ENCODE measurements at places on chromosomes 16 and 17. TPM values are rescaled to one million over a fixed set of nuclear protein-coding genes. Genes with fewer than 3 reads are reported as not detected.

Gene SDR42E1
- total RNA-seq = 1.4 TPM

Gene CORO1A
- total RNA-seq = 8.6 TPM

Gene COX4I1
- total RNA-seq = 597 TPM

- no peak for ATAC-seq
These were observed 85.4 kb downstream of the TBC1D16 start for GRCh38 chr17:79950306-79950705.

DNA sequence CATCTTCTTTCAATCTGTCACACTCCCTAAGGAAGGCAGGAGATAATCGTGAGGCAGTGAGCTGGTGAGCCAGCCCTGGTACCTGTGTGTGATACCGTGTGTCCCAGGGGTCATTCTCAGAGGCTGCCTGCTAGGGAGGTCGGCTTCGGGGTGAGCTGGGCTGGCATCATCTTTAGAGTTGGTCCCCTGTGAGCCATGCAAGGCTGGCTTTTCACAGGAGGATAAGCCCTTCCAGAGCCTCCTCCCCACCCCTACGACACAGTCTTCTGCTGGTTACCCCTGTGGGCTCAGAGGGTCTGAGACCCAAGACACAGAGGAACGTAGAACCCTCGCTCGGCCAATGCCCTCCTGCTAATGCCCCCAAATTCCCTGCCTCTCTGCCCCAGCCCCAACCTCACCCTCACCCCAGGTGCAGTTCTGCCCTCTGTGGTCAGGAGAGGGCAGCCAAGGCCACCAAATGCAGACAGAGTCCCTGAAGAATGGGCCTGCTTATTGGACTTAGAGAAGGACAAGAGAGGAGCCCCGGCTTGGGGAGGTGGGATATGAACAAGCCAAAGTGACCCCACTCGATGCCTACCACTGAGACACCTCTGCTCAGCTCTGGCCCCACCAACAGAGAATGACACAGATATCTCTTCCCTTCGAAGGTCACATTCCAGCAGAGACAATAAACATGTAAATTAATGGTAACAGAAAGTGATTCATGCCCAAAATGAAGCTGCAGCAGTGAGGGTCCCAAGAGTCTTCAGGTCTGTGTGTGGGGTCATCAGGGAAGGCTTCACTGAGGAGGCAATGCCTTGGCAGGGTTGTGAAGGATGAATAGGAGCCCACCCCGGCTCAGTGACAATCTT is 80.8 kb upstream of the CCL1 start:
- no peak for ATAC-seq

DNA sequence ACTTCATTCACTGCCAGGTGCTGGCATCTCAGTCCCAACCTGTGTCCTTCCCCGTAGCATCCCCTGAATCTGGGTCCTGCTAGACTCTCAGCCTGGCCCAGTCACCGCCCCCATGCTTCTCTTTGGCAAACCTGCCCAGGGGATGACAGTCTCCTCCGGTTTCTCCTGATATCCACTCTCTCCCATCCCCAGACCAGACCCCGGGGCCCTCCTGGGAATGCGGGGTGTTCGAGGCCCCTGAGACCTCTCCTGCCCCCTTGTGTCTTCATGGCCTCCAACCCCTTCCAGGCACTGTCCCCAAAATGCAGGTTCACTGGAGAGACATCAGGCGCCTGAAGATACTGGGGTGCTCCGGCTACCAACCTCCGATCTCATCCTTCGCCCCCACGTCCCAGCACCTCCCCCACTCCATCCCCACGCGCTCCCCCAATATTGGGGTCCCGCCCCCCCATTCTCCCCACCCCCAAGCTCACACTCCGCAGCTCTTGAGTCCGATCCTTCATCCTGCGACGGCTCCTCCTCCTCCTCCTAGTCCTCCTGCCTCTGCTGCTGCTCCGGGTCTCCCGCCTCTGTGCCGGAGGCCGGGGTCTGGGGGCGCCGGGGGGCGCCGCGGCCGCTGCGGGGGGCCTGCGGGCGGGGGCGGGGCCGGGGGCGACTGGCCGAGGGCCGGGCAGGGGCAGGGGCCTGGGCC is 399 bp downstream of the STX1B start:
- ATAC-seq = no peak
